ENCODE measurements at places on chromosomes 5 and 9.

DNA sequence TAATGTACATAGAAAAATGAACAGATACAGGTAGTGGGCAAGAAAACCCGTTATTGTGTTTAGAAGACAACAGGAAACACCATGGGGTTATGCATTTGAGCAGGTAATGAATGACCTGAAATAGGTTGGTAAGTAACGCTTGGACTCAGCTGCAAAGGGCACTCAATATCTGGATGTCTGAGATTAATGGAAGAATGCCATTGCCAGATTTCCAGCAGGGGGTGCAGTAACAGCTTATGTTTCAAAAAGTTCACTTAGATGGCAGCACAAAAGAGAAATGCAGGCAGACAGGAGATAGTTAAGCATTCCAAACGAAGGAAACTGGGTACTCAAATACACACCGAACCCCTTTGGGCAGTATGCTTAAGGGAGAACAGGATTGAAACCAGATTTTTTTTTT is 285.5 kb upstream of the VLDLR start:
- DNase-seq: peak; percentile 32

GRCh38 chr9:130741831-130742449 is 48.4 kb downstream of the EXOSC2 start:
- DNase-seq: no peak

DNA sequence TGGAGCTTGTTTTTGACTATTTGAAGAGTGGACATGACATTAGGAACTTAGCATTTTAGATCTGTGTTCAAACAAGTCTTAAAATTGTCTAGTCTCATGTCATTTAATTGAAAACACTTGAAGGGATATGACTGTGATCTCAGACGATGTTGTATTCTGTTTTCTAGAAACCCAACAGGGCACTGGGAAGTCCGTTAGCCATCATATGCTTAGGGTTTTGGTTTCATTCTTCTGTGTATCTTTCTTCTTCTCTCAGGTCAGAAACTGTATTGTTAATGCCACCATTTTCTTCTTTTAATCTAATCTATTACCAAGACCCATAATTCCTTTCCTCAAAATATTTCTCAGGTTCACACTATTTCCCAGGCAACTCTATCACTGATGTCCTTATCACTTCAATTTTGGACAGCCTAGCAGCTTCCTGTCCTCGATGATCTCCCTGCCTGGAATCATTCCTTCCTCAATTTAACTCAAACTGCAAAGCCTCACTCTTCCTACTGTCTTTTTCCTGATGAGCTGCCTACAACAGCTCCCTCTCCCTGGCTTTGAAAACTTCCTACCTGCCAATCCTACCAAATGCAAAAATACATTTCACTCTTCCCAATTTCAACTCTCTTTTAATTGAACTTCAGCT is 77.7 kb downstream of the MEF2C start:
- DNase-seq: no peak

- no peak for DNase-seq
Measured at GRCh38 chr9:124675261-124676158, 95.6 kb downstream of the NR6A1 start.

DNA sequence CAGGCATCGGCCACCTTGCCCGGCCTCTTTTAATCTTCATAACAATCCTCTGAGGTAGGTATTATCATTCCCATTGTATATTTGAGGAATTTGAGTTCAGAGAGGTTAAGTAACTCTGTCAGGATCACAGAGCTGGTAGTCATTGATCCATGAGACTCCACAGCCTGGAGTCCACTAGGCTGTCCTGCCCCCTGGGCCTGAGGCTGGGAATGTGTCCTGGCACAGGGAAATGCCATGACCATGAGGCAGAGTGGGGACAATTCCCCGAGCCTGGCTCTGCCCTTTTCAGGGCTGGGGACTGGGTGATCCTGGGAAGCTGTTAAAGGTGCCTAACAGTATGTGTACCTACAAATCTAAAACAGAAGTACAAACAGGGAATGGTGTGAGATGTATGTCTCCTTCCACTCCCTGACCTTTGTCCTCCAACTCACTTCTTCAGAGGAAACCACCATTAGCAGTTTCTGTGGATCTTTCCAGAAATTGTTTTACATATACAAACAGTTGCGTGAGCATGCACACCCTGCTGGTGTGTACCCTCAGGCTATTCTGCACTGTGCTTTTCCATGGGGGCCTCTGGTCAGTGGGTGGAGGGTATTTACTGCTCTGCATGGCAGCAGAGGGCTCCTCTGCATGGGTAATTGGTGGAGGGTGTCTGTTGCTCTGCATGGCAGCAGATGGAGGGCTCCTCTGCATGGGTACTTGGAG is 53.8 kb downstream of the NDST1 start:
- no peak for DNase-seq

- DNase-seq: no peak
Measured at GRCh38 chr5:129541051-129541450, 81.0 kb downstream of the ADAMTS19 start.

- DNase-seq: no peak
Measured at GRCh38 chr5:113034182-113034773, 57.7 kb downstream of the DCP2 start.

GRCh38 chr9:101409079-101409477 is 10.4 kb downstream of the ZNF189 start:
- DNase-seq: no peak

- DNase-seq: no peak
Measured at GRCh38 chr9:117706421-117707116, 2.4 kb downstream of the TLR4 start.

DNA sequence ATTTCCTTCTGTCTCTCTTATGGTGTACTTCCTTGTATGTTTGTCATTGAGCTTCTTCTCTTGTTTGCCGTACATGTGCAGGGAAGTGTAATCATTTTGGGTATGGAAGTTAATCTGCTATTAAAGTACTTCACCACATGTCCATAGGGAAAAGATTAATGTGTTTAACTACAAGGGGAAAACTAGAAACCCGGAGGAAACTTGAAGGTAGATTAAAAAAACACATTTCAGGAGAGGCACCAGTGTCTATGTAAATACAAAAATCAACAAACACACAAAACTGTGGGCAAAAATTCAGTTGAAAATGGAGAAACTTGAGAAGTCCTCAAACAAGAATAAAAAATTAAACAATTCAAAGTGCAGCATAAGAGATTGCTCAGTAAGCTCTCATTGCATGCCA is 166.4 kb downstream of the PBX3 start:
- peak; percentile 88 for DNase-seq

DNA sequence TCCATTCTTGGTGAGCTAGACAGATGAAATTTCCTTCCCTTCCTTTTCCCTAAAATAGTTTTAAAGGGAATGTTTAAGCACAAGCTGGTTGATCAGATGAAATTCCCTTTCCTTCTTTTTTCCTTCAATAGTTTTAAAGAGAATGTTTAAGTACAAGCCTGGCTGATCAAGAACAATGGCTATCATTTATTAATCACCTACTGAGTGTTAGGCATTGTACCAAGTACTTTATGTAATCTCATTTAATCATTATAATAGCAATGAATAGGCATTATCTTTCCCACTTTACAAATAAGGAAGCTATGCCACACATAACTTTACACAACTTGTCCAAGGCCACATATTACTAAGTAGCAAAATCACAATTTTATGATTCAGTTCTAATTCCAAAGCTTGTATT is 152.0 kb upstream of the ACOT12 start:
- no peak for DNase-seq

DNA sequence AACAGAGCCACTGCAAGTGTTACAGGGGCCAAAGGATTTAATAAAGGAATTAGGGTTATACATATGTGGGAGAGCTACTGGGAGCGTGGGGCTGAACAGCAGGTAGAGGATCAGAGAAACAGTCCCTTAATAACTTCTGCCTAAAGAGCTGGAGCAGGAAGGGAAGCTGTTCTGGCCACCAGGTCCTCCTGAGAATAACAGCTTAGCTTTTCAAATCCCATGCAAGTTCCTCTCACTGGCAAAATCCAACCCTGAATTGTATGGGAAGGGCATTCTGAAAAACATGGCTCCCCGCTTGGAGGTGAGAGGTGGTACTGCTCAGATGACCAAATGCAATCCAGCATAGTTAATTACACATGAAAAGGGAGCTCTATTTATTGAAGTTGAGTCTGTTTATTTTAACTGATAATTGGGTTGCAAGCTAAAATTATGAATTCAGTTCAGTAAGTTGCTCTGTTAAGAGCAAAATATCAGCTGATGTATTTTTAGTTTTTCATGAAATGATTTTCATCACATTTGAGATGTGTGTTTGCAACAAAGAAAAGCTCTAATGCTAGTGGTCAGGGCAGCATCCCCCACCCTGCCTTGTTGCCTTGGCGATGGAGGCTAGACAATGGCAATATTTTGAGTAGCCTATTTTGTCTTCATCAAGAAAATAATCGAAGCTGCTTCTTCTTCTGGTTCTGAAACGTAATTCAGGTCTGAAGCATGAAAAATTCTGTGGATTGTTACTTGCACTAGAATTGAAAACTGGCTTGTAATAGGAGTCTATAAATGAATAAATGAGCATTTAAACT is 58.4 kb upstream of the SH3GL2 start:
- DNase-seq: peak; percentile 20

DNA sequence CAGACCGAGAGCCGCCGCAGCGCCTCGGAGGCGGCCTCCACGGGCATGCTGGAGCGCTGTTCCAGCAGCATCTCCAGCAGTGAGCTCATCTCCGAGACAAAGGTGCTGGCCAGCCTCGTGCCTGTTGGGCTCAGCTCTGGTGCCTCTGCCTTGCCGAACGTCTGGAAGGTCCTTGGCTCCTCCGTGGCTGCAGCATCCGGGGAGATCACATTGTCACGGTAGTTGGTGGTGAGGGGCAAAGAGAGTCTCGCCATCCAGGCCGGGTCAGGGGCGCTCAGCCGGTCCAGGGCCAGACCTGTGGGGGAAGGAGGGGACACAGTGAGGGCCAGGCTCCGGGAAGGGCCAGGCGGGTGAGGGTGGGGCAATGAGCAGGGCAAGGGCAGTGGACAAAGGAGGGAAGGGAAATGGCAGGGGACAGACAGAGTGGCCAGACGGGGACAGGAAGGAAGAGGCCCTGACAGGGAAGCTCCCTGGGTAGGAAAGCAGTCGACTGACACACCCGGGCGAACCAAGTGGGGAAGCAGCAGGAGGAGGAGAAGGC is 12.4 kb downstream of the PCDH12 start:
- no peak for DNase-seq

DNA sequence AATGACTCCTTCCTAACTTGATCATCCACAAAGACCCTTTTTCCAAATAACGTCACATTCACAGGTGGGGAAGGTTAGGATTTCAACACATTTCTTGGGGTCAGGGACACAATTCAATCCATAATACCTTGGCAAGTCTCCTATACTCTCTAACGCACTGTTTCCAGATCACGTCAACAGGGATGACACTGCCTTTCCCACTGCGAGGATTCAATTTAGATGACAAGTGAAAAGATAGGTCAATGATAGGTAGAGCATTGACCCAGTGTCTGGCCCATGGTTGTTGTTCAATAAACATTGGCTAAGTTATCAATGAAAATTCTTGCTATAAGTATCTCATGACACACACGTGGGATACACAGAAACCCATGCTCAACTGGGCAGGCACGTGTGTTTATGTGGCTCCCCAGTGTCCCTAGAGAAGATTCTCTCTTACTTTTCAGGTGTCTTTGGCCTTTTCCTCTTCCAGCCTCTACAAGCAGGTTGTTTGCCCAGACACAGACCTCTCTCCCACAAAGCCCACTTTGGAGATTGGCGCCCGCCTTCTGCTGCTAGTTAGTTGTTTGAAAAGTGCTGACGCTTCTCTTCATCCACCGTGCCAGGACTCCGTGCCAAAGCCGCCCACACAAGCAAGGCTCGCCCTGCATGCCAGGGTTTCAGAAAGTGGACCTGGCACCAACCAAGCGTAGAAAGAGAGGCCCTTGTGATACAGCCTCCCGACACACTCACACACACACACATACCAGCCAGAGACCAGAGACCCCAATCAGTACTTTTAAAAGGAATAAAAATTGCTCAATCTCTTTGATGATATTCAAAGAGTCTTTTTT is 594.5 kb downstream of the BNC2 start:
- no peak for DNase-seq

- DNase-seq: no peak
Measured at GRCh38 chr5:52786949-52787599, 642 bp upstream of the ITGA1 start.

DNA sequence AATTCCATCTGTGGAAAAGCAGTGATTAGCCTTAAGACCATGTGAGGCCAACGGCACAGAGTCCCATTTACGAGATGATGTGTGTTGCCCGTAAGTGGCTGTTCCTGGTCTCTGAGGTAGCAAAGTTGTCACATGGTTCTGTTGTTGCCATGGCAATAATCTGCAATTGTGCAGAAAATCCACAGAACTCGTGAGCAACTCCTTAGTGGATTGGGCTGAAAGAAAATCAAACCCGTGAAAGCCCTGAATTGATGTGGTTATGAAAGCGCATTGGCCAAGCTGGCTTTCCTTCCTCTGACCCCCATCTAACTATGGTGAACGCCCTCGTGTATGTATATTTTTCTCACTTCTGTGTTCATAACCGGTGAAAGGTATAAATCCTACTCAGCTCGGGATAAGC is 614.7 kb downstream of the EBF1 start:
- DNase-seq: no peak

Measured in NCI-H524 (cell line).